Right hindlimb (tissue), 1 donor: ENCODE measurements at places on chromosomes 11 and 22.

GRCh38 chr11:10809373-10810160, 841 bp upstream of the EIF4G2 start:
- no peak for DNase-seq

DNA sequence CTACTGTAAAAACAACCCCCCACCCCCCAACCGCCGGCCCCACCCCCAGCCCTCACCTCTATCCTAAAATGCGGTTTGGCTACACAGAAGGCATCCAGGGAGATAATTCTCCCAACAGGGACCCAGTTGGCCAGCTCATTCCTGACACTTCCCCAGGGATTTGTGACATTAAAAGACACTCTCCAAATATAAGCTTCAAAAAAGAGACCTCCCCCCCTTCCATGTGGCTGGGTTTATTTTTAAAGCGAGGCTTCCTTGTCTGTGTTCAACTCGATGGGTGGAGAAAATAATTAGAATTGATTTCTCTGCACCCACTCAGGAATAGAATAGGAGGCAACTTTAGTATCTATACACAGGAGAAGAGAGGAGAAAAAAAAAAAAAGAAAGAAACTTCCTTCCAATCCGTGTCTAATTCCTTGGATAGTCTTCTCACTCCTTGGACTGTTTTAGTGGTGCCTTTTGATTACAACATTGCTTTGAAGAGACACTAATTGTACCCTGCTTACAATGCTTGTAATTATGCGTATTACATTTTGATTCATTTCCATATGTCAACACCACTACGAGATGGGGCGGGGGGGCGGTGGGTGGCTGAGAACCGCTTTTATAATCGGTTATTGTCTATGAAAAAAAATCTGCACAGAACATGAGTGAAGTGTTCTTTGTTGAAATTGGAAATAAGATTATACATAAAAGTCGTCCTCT, 500.4 kb downstream of the MIAT start:
- no peak for DNase-seq

DNA sequence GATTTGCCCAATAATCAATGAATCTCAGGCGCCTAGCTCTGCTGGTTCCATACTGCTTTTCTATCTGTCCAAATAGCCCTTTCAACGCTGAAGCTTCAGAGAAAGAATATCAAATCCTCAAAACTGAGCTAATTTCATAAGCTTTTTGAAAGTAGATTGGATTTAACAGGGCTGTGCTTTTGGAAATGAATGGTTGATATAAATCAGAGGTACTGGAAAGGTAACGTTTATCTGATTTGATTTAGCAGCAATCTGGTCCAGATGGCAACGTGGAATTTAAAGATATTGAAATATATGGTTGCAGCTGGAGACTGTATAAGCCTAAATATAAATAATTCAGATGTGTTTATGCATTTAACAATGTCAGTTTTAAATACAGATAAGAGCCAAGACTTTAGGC, 229.5 kb upstream of the MPPED2 start:
- DNase-seq: no peak

GRCh38 chr11:60838132-60838531, 3.8 kb upstream of the CCDC86 start:
- DNase-seq: no peak

DNA sequence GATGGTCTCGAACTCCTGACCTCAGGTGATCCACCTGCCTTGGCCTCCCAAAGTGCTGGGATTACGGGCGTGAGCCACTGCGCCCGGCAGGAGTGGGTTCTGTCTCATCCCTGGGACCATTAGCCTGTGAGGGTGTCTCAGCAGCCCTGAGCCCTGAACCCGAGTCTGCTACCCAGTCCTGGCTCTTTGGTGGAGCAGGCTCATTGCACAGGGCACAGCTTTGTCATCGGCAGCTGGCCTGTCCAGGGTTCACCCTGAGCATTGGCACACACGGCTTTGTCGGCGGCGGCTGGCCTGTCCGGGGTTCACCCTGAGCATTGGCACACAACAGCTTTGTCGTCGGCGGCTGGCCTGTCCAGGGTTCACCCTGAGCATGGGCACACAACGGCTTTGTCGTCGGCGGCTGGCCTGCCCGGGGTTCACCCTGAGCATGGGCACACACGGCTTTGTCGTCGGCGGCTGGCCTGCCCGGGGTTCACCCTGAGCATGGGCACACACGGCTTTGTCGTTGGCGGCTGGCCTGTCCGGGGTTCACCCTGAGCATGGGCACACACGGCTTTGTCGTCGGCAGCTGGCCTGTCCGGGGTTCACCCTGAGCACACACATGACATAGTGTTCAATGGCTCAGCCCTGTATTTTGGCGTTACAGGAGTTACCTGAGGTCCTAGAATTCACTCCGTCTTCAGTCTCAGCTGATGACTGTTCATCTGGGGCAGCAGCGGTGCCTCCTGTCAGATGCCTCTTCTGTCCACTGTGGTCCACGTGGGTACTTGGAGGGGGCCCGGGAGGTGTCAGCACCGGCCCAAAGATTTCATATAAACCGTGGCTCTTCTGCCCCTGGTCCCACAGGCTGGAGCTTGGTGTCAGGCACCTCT, 1082.5 kb downstream of the BRD1 start:
- no peak for DNase-seq

GRCh38 chr11:65262776-65263175, 1.0 kb downstream of the POLA2 start:
- DNase-seq: no peak

DNA sequence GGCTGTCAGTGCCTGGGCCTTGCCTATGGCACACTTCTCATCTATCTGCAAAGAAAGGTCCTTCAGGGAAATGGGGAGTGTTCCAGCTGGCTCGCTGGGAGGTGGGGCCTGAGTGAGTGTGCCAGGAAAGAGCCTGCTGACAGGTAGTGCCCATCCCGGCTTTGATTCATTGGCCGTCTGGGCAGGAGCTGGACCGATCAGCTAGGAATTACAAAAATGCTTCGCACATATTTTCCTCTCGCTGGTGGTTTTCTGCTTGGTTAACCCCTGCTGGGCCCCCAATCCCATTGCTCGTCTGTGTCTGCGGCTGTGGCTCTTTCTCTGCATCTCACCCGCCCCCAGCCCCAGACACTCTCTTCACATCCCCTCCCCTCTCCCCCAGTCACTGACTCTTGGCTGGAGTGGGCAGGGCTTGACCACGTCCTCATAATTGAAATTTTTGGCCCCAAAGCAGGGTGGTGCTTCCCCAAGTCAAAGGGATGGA, 10.8 kb downstream of the LIF start:
- DNase-seq: peak; percentile 72
